Activated naive CD4-positive, alpha-beta T cell treated with Interleukin-2 at 50 U/mL for 16 hours (primary cell): ENCODE measurements at places on chromosomes 16 and 17.

DNA sequence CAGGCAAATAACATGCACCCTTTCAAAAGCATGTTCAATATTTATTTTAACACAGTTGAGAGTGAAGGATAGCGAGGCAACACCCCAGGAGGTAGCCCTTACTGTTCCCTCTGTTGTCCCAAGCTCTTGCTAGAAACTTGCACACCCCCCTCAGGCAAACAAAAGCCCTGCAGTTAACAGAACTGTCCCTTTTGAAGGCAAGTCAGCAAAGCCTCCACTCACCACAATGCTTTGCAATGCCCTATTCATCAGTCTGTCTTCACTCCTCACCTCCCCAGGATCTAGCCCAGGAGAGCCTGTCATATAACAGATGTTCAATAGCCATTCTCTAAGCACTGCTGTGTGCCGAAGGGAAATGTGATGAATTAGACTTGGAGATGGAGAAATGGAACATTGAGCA, 3.5 kb upstream of the CNEP1R1 start:
- DNase-seq: no peak

DNA sequence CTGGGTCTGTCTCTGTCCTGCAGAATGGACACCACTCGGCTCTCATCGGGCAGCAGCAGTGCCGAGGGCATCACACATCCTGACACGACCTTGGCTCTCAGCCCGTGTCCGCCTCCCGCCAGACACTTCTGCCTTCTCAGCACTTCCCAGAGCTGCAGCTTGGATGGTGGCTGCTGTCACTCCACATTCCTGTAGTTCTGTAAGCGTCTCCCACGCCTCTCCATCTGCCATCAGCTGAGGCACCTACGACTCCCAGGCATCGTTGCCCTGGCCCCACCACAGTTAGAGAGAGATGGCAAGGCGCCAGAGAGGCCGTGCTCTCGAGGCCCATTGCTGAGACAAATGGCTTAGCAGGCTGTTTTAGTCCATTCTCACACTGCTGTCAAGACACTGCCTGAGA, 195.9 kb upstream of the CHMP6 start:
- no peak for DNase-seq

GRCh38 chr16:56923481-56924091, 8.4 kb upstream of the HERPUD1 start:
- no peak for DNase-seq

DNA sequence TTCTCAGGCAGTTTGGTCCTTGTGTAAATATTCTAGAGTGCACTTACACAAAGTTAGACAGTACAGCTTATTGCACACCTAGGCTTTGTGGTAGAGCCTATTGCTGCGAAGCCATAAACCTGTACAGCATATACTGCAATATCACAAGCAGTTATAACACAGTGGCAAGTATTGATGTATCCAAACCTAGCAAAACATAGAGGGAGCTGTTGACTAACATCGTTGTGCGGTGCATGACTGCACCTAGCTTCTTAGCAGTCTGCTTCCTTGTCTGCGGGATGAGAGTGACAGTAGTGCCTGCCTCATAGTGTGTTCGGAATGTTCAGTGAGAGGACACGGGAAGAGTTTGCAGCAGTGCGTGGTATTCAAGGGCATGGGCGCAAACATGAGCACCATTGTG, 78.9 kb downstream of the MPRIP start:
- DNase-seq: no peak

GRCh38 chr17:7281953-7282751, 634 bp downstream of the SLC2A4 start:
- DNase-seq: no peak

- DNase-seq: no peak
Measured at GRCh38 chr17:47735536-47736011, 2.5 kb downstream of the TBX21 start.

GRCh38 chr16:62225675-62226074, 189.4 kb upstream of the CDH8 start:
- DNase-seq: peak; percentile 3

DNA sequence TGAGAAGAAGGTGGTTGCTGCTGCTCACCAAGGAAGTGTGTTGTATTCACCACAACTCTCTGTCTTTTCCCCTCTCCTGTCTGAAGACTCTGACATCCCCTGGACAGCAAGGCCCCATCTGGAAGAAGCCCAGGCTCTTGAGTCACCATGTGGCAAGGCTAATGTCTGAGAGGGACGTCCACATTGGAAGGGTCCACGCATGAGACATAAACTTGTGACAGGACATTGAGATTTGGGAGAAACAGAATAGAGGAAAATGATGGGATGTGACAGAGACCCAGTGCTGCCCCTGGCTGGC, 176.5 kb downstream of the IRF8 start:
- no peak for DNase-seq

- no peak for DNase-seq
Measured at GRCh38 chr17:44473367-44473766, 29.8 kb downstream of the GPATCH8 start.

DNA sequence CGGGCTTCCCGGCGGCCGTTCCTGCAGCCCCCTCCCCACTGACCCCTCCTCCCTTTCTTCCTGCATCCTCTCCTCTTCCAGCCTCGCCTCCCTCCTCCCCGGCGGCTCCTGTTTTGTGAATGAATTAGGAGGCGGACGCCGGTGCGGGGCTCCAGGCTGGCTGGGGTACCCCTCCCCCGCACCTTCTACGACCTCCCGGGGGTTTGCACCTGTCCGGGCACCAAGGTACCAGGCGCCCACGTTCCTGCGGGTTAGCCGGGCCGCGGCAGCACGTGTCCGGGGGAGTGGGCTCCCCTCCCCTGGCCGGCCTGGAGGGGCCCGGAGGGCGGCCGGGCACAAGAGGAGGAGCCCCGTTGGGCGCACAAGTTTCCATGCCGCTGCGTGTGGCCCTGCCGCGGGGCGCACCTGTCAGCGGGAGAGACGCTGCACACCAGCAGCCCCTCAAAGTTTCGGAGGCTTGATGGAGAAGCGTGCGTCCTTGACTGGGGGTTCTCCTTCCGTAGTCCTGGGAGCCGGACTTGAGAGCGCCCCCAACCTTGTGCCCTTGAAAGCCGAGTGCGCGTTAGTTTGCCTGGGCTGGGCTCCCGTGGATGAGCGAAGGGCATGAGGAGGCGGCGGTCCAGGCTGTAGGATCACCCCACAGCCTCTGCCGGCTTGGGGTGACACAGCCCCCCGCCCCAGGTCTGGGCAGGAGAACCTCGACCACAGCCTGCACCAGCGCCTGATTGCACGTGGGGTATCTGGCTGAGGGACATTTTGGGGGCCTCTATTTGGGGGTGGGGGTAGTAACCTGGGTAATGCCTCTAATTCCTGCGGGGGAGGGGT, 1.2 kb downstream of the HAS3 start:
- no peak for DNase-seq
